ENCODE measurements at places on chromosomes 3 and 15.

DNA sequence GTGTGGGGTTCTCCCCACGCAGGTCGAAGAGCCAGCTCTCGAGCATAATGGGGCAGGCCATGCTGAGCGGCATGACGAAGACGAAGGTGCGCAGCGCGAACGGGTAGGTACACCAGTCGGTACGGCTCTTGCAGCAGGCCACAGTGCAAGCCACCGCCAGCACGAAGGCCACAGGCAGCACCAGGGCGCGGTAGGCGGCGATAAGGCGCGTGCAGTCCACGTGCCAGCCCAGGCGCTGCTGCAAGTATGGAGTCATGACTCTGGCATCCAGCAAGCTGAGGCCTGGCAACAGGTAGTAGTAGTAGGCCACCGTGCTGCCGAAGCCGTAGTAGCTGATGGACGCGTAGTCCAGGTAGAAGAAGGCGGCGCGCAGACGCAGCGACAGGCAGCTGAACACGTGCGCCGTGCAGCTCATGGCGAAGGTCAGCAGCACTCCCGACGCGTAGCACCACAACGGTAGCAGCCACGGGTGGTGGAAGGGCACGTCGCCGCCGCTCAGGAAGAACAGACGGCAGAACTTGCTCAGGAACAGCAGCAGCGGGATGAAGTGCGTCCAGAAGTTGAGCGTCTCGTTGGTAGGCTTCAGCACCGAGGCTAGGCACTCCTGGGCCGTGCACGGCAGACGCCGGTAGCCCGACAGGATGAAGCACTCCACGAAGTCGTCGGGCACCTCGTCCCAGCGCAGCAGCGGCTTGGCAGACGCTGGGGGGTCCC lies 797 bp downstream of the PAQR9 start:
- no peak for DNase-seq

DNA sequence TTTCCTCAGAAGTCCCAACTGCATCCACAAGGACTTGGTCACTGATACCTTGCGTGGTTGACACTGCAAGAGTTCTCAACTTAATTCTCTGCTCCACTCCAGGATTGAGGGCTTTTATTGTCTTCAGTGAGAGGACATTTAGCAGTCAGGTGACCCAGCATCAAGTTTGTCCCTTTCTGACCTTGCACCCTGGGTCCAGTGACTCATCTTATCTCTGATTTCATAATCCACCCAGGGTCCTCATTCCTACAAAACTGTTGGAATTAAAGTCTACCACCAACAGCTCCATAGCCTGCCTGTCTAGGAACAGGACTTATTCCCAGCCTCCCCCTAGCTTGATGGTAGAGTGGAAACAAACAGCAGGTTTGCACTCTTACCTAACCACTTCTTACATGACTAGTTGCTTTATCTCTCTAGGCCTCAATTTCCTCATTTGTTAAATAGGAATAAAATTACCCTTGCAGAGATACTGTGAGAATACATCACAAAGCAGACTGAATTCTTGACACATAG lies 151.3 kb upstream of the LPP start:
- no peak for DNase-seq

GRCh38 chr15:79539401-79539800 lies 107.3 kb downstream of the MINAR1 start:
- DNase-seq, result no peak

DNA sequence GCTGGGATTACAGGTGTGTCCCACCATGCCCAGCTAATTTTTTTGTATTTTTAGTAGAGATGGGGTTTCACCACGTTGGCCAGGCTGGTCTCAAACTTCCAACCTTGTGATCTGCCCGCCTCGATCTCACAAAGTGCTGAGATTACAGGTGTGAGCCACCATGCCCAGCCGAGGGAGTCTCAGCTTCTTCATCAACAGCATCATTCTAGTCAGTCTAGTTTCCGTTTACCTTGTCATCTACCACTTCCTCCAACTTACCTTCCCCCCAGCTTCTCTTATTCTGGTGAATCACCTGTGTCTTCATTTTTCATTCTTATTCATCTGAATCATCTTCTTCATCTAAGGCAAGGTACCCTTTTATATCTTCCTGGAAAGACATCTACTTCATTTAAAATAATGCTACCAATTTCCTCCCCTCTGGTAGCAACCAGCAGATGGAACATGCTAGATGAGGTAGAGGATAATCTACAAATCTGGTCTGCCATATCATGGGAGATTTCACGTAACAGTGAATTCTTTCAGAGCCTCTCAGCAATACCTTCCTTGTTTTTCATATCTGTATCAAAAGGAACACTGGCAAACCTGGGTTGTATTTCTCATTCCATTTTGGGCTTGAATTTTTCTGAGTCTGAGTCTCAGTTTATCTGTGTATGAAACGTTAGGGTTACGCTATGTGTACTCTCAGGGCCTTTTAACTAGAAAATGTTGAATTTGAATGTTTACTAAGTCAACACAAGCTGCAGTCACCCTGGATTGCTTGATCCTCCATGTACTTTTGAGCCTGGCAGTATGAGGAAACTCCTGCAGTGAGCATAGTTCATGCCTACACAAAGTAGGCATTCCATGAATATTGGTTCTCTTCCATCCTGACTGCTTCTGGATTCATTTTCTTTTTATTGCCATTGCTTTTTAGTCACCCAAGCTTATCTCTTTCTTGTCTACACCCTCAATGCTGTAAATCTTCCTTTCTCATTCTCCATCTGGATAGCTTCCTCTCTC lies 16.8 kb downstream of the LPP start:
- DNase-seq, result peak; percentile 14

DNA sequence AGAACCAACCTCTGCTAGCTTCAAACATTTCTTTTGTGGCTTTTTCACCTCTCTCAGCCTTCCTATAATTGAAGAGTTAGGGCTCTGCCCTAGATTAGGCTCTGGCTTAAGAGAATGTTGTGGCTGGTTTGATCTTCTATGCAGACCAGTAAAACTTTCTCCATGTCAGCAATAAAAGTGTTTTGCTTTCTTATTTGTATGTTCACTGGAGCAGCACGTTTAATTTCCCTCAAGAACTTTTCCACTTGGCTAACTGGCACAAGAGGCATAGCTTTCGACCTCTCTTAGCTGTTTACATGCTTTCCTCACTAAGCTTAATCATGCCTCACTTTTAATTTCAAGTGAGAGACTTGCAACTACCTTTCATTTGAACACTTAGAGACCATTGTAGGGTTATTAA lies 964.7 kb downstream of the ROBO2 start:
- DNase-seq, result no peak

DNA sequence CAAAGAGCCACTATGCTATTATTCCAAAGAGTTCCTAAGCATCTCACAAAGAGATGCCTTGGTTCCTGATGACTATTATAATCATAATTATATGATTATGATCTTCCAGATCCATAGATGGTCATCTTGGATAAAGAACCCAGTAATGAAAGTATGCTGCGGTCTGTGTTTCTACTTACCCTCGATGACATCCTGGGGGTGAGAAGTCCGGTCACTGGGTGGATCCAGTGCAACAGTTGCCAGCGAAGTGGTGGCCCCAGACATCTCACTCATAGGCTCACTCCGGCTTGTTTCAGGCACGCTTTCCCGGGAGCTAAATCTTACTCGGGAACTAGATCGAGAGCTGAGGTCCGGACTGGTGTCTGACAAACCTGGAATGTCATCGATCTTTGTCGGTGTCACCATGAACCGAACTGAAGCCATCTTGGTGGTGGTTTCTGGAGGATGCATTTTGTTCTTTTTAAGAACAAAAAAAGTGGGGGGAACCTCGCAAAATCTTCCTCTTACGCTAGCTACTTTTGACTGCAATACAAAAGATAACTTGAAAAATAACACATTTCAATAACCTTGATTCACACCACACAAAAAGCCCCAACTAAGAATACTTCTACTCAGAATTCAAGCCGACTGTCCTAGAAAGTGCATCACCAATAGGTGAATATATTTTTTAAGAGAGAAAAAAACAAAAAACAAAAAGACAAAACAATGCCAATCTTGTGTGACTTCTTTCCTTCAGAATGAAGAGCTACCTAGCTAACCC lies 1.2 kb downstream of the SLC12A6 start:
- no peak for DNase-seq

DNA sequence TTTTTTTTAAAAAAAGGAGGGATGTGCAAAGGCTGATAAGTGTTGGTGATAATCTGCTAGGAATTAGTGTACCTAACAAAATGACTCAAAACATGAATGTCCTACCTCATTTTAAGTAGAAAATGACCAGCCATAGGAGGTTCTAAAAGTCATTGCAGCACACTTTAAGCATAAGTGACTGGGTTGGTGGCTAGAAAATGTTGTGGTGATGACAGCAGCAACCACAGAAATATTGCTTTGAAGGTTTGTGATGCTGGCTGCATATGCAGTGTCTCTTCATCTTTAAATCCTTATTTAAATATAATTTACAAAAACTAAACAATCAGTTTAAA lies 55.2 kb downstream of the CMSS1 start:
- DNase-seq, result no peak

DNA sequence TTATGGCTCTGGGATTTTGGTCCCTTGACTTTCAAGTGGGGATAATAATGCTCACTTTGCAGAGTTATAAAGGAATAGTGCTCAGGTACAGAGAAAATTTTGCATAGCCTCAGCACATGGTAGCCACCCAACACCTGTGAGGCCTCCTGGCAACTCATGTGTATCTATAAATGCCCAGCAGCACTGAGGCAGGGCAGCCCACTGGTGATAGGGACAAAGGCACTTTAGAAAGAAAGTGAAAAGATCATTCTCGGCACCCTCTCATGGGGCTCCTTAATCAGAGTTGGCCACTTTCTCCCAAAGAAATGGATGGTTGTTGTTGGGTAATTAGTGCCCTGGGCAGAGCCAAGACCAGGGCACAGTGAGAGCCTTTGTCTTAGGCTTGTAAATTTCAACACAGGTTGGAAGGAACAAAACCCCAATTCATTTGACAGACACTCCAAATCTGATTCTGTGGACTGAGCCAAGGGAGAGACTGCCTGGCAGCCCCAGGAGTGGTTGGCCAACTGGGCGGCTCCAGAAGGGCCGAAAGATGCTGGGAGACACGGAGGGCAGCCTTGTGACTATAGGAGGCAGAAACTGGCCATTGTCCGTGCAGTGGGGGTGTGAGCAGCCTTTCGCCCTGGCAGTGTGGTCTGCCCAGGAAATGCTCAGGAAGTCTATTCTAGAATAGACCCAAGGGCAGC lies 213.2 kb upstream of the RGMA start:
- DNase-seq, result no peak

- DNase-seq, result no peak
Measured at GRCh38 chr15:90862964-90863778, 5.2 kb upstream of the FURIN start.

GRCh38 chr15:62835351-62835750 lies 207.2 kb upstream of the TPM1 start:
- DNase-seq, result no peak

- no peak for DNase-seq
Measured at GRCh38 chr15:50164458-50164857, 17.5 kb upstream of the SLC27A2 start.

GRCh38 chr3:13378155-13378554 lies 42.0 kb downstream of the NUP210 start:
- DNase-seq, result no peak

DNA sequence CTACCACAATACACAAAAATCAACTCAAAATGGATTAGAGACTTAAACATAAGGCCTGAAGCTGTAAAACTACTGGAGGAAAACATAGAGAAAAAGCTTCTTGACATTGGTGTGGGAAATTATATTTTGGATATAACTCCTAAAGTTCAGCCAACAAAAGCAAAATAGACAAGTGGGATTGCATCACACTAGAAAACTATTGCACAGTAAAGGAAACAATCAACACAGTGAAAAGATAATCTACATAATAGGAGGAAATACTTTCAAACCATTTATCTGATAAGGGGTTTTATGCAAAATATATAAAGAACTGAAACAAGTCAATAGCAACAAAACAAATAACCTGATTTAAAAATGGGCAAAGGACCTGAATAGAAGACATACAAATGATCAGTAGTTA lies 37.6 kb upstream of the TP63 start:
- DNase-seq, result no peak

DNA sequence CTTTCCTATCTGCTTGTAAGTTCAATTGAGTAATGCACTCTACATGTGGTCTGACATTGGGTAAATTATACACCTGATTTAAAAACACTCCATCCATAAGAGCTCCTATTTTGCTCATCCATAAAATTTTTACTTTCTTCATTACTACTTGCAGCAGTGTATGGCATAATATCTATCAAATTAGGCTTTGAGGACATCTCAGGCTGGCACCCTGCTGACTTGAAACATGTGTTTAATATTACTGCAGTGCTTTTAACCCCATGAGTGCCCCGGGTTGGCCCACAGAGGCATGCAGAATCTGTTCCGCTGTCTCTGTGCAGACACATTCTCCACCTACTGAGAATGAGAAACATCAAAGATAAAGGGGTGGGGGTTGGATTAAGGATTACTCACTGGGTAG lies 249.9 kb upstream of the DNAJC19 start:
- no peak for DNase-seq

DNA sequence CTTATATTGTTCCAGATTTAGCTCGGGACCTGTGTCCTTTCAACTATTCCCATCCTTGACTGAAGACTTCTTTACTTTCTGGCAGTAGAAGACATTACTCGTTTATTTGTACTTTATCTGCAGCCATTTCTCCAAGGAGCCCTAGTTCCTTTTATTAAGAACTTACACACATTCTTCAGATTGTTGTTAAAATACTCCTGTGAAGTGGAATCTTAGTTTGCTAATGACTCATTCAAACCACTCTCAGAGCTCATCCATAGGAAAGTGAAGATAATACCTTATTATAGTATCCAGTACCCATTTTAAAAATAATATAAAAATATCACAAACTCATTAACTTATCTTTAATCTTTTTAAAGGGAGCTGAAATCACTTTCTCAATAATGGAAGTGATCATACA lies 63.5 kb downstream of the C3orf70 start:
- DNase-seq, result no peak

Data from activated naive CD4-positive, alpha-beta T cell (primary cell).